NCI-H774 (cell line): ENCODE measurements at places on chromosomes 3 and 15.

- no peak for DNase-seq
These were observed 224.8 kb upstream of the NANOGP8 start for GRCh38 chr15:35309886-35310285.

GRCh38 chr3:188294113-188294512 is 140.2 kb downstream of the LPP start:
- no peak for DNase-seq

DNA sequence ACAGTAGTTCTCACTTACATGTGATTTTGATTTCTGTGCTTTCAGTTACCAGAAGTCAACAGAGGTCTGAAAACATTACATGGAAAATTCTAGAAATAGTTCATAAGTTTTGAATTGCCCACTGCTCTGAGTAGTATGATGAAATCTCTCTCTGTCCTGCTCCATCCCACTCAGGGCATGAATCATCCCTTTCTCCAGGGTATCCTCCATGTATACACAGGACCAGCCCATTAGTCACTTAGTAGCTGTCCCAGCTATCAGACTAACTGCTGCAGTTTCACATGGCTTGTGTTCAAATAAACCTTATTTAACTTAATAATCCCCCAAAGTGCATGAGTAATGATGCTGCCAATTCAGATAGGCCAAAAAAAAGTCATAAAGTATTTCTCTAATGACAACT is 38.6 kb downstream of the EPHA3 start:
- no peak for DNase-seq

DNA sequence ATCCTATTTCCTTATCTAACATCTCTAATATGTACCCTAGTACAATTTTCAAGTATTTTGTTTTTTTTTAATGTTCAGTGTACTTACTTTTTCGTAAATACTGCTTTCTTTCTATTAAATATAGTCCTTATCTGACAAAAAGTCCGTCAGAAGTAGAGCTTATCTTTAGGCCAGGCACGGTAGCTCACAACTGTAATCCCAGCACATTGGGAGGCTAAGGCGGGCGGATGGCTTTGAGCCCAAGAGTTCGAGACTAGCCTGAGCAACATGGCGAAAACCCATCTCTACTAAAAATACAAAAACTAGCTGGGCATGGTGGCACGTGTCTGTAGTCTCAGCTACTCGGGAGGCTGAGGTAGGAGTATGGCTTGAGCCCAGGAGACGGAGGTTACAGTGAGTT is 41.1 kb downstream of the USP3 start:
- DNase-seq, result no peak

DNA sequence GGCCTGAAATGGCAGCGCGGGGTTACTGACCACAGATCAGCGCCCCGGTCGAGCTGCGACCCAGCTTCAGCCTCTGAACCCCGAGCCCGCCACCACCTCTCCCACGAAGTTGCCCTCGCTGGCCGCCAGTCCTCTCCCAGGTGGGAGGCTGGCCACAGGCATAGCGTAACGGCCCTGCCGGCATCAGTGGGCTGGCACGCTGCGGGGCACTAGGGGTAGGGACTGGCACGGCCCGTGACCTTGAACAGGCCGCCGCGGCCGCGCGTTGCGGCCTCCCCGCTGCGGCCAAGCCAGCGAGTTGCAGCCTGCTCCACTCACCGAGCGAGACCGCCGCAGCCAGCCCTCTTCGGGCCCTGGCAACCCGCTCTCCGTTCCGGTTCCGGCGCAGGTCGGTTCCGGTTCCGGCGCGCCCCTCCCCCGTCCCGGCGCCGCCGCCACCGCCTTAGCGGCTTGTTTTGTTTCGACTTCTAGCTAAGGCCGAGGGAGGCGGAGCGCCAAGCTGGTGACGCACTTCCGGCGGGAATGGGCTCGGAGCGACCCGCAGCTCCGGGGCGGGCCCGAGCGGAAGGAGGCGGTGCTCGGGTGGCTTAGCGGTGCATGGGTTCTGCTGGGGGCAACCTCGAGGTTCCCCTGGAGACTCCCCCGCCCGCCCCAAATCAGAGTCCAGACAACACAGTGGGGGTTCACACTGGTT is at the start of gene USP19:
TSS of gene USP19 (minus strand) at position 386 of the 694 bp plus-strand sequence. CDS start 1,678 bp downstream, outside the sequence.
- peak; percentile 64 for DNase-seq

GRCh38 chr3:105385819-105386508 is 19.3 kb downstream of the ALCAM start:
- no peak for DNase-seq

DNA sequence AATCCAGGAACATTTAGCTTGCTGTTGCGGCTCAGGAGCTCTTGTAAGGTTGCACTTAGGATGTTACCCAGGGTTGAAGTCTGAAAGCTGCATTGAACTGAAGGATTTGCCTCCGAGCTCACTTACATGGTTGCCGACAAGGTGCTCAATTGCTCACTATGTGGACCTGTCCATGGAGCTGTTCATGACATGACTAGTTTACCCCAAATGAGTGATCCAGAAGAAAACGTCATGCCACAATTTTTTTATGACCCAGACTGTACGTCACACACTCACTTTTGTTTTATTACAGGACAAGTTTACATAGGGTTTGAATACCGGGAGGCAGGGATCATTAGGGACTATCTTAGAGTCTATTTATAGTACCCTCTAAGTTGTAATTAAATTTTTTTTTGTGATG is 21.0 kb upstream of the CLDN11 start:
- DNase-seq, result no peak

DNA sequence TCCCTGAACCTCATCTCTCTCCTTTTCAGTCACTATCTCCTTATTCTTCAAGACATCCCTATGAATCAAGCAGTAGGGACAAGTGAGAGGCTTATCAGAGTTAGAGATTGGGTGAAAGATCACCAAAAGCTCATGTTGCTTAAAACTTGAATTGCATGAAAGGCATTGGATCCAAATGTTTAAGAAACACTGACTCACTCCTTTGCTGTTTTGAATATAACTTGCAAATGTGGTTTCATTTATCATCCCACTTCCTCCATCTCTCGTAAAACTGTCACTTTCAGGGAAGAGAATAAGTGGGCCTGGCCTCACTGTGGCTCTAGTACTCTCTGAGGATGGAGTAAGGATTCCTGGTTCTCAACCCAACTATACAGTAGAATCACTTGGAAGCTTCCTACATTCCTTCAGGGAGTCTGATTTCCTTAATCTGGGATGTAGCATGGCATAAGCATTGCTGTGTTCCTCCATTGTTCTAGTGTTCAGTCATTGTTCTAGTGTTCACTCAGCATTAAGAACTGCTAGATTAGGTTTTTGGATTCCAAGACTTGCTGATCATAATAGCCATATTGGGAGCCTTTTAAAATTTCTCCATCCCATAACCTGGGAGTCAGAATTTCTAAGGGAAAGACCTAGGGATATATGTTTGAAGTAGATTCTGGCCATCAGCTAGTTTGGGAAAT is 171.8 kb downstream of the TMEM108 start:
- DNase-seq, result no peak

GRCh38 chr3:126135406-126136076 is 44.8 kb downstream of the ALDH1L1 start:
- no peak for DNase-seq

DNA sequence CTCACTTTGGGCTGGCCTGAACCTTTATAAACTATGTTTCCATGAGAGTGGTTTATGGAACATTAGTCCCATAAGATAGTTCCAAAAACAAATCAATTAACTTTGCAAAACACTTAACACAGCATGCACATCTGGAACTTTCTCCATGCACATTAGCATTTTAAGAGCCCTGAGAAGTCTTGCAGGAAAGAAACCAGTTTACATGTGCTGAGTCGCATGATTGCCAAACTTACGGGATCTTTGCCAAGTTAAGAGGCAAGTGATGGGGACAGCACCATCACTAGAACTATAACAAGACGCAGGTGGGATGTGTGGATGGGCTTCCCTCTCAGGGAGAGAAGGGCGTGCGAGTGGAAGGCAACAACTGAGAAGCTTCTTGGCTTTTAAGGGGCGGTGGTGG is 20.7 kb downstream of the ADAMTS9 start:
- DNase-seq, result no peak

GRCh38 chr3:52518723-52519444 is 14.8 kb downstream of the NT5DC2 start:
- DNase-seq, result no peak

GRCh38 chr3:31135546-31135945 is 241.1 kb upstream of the GADL1 start:
- no peak for DNase-seq

DNA sequence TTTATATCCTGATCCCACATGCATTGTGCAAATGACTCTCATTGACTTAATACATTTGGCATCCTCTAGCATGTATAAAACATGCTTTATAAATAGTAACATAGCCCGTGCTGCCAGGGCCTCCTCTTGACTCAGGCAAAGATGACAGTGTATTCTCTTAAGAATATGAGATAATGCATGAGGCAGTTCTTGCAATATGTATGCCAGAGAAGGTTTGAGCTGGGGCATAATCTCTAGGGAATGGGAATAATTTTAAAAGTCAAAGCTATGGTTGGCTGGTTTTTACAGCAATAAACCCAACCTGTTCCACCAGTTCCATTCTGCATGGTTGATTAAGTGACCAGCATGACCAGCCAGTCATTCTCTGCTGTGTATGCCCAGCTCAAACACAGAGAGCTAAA is 179.0 kb upstream of the PFN2 start:
- DNase-seq, result peak; percentile 79

- no peak for DNase-seq
These were observed 60.8 kb downstream of the NSMCE3 start for GRCh38 chr15:29208836-29209235.

- DNase-seq, result no peak
These were observed 119.1 kb downstream of the RASA2 start for GRCh38 chr3:141605883-141606282.
